ENCODE measurements at places on chromosomes 3 and 15.

- DNase-seq, result peak; percentile 24
Observed at GRCh38 chr3:102673271-102674115, 238.7 kb downstream of the ZPLD1 start.

DNA sequence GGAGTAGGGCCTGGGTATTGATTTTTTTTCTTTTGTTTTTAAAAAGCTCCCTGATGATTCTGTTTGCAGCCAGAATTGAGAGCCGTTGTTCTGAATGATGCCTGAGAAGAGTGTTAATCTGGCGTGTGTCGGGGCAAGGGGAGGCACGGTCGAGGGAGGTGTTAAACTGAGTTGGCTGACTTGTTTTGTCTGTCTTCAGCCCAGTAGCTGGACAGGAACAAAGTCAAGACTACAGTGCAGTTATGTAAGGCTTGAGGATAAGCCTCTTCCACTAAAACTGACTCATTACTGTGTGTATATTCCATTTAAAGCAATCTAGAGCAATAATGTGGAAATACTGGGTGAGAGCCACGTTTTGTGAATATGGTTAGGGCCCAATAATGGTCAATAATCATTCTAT, 119.0 kb upstream of the DLG1 start:
- no peak for DNase-seq

DNA sequence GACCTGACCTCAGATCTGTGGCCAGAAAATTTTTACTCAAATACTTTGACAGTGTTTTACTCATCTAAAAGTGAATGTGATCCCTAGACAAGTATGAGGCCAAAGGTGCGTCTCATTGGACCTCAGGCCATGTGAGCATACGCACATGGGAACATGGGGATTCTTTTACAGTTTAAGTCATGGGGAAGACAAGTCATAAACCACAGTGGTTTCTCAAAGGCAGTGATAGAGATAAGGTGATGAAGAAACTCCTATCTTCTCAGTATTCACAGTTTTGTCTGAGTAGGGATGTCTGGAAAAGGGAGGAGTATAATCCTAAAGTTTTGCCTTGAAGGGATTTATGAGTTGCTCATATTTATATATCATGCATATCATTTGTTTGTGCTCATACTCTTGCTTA, 173.8 kb downstream of the FNDC3B start:
- no peak for DNase-seq

GRCh38 chr15:79042213-79042928, 48.2 kb downstream of the RASGRF1 start:
- DNase-seq, result no peak

DNA sequence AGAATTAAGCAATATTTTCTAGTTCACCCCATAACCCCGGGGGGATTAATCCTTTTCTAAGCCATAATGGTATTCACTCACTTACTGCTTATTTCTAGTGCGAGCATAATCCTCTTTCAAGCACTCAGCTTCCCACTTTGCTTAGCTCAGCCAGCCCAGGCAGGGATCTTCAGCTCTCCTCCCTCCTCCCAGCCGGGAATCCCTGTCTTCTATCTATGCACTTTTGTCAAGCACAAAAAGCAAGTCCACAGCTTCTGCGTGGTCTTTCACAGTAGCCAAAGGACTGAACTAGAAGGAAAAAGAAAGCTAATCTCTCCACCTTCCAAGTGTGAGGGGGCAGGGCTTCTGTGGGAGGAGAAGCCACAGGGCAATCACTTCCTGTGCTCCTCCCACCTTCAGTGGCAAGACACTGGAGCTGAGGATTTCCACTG, 62.8 kb downstream of the PEX5L start:
- DNase-seq, result no peak
